Type B pancreatic cell (in vitro differentiated cells): ENCODE measurements at places on chromosomes 6 and 20. TPM values are rescaled to one million over a fixed set of nuclear protein-coding genes. Genes with fewer than 3 reads are reported as not detected.
A peak's percentile ranks its signal among the peaks of the same experiment; 100 is the strongest.

FGD2 gene
- total RNA-seq = 0.10 TPM in 1 of 2 replicates, not detected in the other

MDC1 gene
- 30.1 and 71.3 TPM in 2 replicates for total RNA-seq

MAS1L gene
- total RNA-seq = not detected in 2 replicates

- DNase-seq = no peak
These were observed 2.5 kb upstream of the STX7 start for GRCh38 chr6:132515386-132515785.

- no peak for DNase-seq
These were observed 17.9 kb downstream of the C6orf15 start for GRCh38 chr6:31094389-31094881.

- no peak for DNase-seq
These were observed 16.1 kb downstream of the PPIL1 start for GRCh38 chr6:36858407-36858981.

- DNase-seq = no peak
These were observed 39.4 kb upstream of the MYB start for GRCh38 chr6:135141728-135142127.

- no peak for DNase-seq
These were observed 295.3 kb upstream of the SULF2 start for GRCh38 chr20:48080583-48080982.

- DNase-seq = no peak
These were observed 776.3 kb downstream of the EYS start for GRCh38 chr6:64930681-64931080.

GRCh38 chr20:43916073-43916880, 1.6 kb downstream of the TOX2 start:
- no peak for DNase-seq

DNA sequence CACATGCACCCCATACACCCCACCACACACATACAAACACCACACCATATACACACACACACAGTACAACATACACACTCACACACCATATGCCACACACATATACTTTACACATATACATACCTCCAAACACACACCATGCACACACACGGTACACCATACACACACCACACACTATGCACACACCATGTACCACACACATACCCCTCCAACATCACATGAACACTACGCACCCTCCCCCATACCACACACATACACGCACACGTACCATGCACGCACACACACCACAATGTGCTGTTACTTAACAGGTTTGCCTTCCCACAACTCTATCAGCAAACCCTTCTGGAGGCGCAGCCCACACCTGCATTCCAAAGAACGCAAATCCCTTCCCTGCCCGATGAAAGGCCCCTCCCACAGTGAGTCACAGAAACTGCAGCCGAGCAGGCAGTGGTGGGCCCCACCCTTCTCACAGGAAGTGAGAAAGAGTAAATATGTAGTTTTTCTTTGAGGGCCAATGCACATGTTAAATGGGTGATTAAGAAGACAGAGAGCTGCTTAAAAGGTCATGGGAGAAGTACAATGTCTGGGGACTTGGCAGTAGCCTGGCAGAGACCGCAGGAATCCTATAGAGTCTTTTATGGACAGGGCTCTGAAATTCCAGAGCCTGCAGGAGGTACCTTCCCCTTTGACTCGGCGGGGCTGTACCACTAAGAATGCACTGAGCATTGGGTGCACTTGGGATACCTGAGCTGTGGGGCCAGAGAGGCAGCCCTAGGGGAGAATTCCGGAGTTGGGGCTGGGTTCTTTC, 34.1 kb upstream of the EZR start:
- DNase-seq = peak; percentile 79

- DNase-seq = no peak
These were observed 83.3 kb upstream of the ID4 start for GRCh38 chr6:19753826-19754225.

GRCh38 chr6:11459079-11459610, 78.4 kb upstream of the TMEM170B start:
- DNase-seq = no peak

DNA sequence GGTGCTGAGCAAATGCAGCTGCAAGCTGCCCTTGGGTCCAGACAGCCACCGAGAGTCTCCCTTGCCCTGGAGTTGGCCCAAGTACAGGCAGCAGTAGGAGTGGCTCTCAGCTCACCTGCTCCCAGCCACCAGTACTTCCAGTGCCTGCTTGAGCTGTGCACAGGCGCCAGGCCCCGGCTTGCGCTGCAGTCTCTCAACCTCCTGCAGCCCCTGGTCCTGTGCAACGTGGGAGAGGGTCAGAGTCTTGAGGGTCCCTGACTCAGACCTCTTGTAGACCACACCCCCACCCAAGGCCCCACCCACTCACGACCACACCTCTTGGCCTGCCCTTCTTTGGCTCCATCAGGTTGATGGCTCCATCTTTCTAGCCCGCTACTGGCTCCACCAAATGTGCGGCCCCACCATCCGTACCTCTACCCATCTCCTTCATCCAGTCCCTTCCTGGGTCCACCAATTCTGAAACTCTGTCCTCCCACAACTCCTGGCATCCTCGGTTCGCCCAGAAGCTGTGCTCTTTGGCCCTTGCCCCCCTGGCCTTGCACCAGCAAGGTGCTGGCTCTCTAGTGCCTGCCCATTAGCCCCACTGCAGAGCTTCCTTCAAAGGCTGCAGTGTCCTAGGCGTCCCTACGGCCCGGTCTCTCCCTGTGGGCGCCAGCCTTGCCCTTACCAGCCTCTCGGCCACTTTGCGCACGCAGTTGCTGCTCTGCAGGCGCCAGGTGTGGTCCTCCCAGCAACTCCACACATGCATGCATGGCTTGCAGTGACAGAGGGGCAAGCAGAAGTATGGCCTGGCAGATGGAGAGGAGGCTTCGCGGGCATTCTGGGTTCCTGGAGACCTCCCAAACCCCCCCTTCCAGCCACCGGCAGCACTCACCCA, 16.5 kb upstream of the SPAG4 start:
- DNase-seq = no peak
